ENCODE measurements at places on chromosomes 5 and 9.

GRCh38 chr9:13128266-13128860 lies 151.1 kb downstream of the MPDZ start:
- no peak for DNase-seq

- DNase-seq = no peak
Measured at GRCh38 chr9:2622461-2623287, 1.1 kb downstream of the VLDLR start.

- no peak for DNase-seq
Measured at GRCh38 chr5:13350767-13351166, 593.7 kb downstream of the DNAH5 start.

GRCh38 chr9:72586388-72587130 lies 65.2 kb downstream of the TMC1 start:
- peak; percentile 68 for DNase-seq

DNA sequence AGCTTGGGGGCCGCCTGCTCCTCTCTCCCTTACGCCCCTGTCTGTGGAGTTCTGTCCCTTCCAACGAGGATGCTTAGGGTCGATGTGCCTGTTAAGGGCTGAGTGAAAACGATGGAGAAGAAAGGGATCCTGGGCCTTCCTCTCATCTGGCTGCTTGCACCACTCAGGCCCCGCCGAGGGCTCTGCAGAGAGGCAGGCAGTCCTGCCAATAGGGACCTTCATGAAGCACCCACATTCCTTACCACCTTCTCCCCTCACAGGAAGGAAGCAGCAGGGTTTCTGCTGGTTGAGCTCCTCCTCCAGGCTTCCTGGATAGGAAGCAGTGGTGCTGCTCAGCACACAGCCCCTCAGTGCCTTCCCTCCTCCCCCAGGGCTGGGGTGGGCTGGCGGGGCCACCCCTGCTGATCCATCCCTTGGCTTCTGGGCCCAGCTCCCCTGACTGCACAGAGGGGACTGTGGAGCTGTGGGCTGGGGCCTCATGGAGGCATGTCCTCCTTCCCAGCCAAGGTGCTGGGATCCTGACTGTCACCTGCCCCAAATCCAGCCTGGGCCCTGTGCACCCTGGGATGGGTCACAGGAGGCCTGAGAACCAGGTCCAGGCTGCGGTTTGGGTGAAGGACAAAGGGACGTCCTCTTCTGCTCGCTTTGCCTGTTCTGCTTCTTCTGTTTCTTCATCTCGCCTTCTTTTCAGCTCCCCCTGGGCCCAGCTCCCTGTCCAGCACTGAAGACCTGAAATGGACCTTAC lies 50.5 kb downstream of the AHRR start:
- DNase-seq = no peak

DNA sequence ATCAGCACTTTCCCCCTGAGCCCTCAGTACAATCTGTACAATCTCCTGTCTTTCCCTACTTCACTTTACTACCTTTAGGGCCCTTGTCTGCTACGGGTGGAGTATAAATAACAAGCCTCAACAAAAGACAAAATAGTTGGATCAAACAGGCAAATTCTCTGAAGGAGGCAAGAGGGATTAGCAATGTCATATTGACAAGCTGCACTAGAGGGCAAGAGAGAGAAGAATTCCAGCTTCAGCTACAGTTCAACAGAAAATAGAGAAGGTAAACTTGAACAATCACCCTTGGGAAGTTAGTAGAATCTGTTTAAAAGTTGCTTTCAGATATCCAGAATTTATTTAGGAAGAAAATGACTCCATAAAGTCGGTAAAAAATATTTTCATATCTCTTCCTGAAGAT lies 68.4 kb upstream of the IZUMO3 start:
- no peak for DNase-seq

DNA sequence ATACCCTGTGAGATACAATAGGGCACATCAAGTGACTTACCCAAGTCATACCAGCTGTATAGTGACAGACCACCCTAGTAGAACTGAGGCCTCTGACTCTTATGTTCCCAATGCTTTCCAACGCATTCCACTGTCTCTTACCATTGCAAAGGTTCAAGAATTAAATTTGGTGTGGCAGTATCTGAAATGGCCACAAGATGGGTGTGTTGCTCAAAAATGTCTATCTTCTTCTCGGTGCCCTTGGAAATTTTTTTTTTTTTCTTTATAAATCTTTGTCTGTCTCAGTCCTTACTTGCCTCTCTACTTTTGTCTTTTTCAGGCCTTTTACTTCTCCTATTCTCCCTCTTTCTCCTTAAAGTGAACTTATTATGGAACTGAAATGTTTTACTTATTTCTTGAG lies 48.4 kb downstream of the GPR21 start:
- DNase-seq = no peak

GRCh38 chr9:96050861-96051155 lies 175.3 kb downstream of the ERCC6L2 start:
- DNase-seq = no peak

GRCh38 chr9:110815361-110815760 lies 146.8 kb downstream of the MUSK start:
- DNase-seq = no peak

- DNase-seq = no peak
Measured at GRCh38 chr5:25128606-25129005, 483.8 kb upstream of the CDH10 start.

DNA sequence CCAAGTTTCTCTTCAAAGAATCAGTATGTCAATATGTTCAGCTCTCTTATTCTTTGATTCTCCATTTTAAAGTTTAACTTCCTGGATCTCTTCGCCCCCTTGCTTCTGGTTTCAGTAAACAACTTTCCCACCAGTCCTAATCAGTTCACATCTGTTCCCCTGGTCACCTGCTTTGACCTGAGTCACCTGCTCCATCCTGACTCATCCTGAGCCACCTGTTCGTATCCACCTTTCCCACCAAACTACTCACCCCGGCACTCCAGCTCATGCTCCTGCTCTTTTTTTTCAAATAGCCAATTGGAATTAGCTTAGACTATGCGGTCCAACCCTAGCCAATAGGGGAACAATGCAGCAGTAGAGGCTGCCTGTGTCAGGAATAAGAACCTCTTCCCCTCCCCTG lies 23.6 kb upstream of the CSF1R start:
- DNase-seq = no peak

DNA sequence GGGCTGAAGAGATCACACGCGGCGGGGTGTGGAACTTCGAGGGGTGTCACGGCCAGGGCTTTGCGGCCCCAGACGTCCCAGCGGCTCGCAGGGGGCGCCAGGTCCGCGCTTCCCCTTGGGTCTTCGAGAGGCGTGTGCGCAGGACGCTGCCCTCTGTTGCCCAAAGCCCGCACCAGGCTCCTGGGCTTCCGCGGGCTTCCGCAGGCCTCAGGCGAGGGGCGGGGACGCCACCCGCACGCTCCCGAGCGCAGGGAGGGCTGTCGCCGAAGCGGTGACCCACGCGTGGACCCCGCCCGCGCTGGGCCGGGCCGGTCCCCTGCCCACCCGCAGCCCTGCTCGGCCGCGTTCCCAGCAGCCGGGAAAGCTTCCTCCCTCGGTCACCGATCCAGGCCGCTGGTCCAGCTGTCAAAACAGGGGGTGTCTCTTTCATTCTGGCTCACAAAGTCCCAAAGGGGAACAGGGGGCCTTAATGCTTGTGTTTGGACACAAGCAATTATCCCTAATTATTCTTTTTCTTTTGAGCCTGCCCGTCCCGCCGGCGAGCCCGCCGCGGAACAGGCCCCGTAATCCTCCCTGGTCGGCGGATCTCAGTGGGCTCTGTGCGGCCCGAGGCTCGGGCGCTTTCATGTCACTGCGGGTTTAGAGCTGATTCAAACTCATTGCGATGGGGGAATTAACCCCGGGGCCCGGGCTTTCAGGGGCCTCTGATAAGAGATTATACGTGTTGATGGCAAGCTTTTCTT lies 60.6 kb downstream of the TMEM174 start:
- no peak for DNase-seq

DNA sequence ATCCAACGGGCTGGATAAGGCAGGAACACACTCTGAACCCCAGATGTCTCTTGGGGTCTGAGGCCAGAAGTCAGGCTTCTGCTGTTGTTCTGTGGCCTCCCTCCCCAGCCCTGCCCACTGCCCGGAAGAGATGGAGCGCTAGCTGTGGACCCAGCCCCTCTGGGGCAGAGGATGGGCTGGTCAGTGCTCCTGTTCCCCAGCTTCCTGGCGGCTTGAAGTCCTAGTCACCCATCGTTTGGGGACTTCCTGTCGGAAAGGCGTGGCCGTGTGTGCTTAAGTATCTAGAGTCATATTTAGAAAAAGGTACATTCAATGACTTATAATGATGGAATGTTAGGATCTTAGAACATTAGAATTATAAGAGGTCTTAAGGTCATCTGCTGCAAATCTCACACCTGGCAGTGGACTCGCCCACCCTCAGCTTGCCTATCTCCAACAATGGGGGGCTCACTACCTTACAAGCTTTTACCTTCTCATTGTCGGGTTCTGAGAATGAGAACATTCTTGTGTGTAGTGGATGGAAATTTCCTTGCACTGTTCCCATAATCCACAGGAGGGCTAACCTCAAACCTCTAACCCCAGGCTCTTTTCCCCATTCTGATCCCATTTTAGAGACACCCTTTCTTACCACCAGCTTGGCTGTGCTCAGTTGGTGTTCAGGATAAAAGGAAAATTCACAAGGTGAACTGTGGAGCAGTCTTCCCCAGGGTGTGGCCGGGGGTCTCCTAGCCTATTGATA lies 13.4 kb upstream of the AIF1L start:
- DNase-seq = no peak

DNA sequence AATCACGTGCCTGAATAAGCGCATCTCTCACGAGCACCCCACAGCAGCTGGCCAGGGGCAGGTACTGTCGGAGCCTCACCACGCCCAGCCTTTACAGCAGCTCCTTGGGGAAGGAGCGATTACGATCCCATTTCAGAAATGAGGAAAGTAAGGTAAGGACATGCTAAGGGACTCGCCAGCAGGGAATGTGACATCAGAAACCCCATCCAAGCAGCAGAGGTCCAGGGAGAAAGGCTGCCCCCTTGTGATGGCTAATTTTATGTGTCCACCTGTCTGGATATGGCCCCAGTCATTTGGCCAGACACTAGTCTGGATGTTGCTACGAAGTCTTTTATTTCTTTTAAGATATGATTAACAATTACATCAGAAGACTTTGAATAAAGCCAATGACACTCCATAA lies 77.3 kb downstream of the UBE2QL1 start:
- DNase-seq = no peak

Measured in CD4-positive, alpha-beta T cell treated with Interleukin-1 beta for 1 hour (primary cell).